Activated CD4-positive, alpha-beta T cell treated with anti-CD3 and anti-CD28 coated beads for 36 hours (primary cell): ENCODE measurements at places on chromosomes 4 and X. TPM values are rescaled to one million over a fixed set of nuclear protein-coding genes. Genes with fewer than 3 reads are reported as not detected.

FOXP3 gene
- total RNA-seq, result 17.9 TPM

GPR173 gene
- total RNA-seq, result not detected

P2RY10 gene
- total RNA-seq, result 30.4 TPM

CTAG1B gene
- total RNA-seq, result not detected

HOPX gene
- total RNA-seq, result 56.3 TPM

FAM53A gene
- total RNA-seq, result 2.5 TPM

ENAM gene
- not detected for total RNA-seq

TMEM131L gene
- 45.9 TPM for total RNA-seq

DMRTC1 gene
- 0.18 TPM for total RNA-seq

FAT4 gene
- not detected for total RNA-seq

IL13RA2 gene
- total RNA-seq, result not detected

ETDA gene
- total RNA-seq, result not detected

NR3C2 gene
- 5.8 TPM for total RNA-seq

PSMD10 gene
- total RNA-seq, result 42.8 TPM

BEX3 gene
- total RNA-seq, result 22.0 TPM

USP17L24 gene
- not detected for total RNA-seq

NUDT10 gene
- 1.6 TPM for total RNA-seq

SCFD2 gene
- 22.5 TPM for total RNA-seq

NKX3-2 gene
- not detected for total RNA-seq

GAGE12J gene
- total RNA-seq, result not detected

AR gene
- not detected for total RNA-seq

SASH3 gene
- 126 TPM for total RNA-seq

HDX gene
- 2.6 TPM for total RNA-seq

ASB9 gene
- total RNA-seq, result 0.14 TPM

DSPP gene
- not detected for total RNA-seq

TLR6 gene
- 1.5 TPM for total RNA-seq

H2BW2 gene
- total RNA-seq, result not detected

FAAH2 gene
- 4.9 TPM for total RNA-seq

COX7B2 gene
- not detected for total RNA-seq

FGF16 gene
- not detected for total RNA-seq

F8A3 gene
- total RNA-seq, result 29.2 TPM

SHROOM4 gene
- total RNA-seq, result not detected

ARX gene
- total RNA-seq, result not detected

APLN gene
- 1.9 TPM for total RNA-seq

RENBP gene
- total RNA-seq, result 6.0 TPM

FATE1 gene
- total RNA-seq, result not detected

L1CAM gene
- total RNA-seq, result 0.47 TPM

KLB gene
- total RNA-seq, result not detected

MID1 gene
- total RNA-seq, result 0.37 TPM

TRIM61 gene
- total RNA-seq, result 1.1 TPM

DUX4 gene
- not detected for total RNA-seq

FAM184B gene
- total RNA-seq, result not detected

MSANTD1 gene
- 0.46 TPM for total RNA-seq

TENM3 gene
- total RNA-seq, result not detected

PABPC1L2A gene
- not detected for total RNA-seq
